ENCODE measurements at places on chromosomes 7 and 10. TPM values are rescaled to one million over a fixed set of nuclear protein-coding genes. Genes with fewer than 3 reads are reported as not detected.

The SLC16A12 gene
- 0.66 TPM for total RNA-seq

The RBM20 gene
- 0.13 TPM for total RNA-seq

The PTEN gene
- 77.5 TPM for total RNA-seq

The C7orf33 gene
- total RNA-seq, result not detected

The SPDYE8 gene
- total RNA-seq, result not detected

The KNDC1 gene
- total RNA-seq, result not detected

The VSTM2A gene
- not detected for total RNA-seq

The OR6B1 gene
- total RNA-seq, result not detected

The SPAG6 gene
- not detected for total RNA-seq

The TFEC gene
- 15.4 TPM for total RNA-seq

DNA sequence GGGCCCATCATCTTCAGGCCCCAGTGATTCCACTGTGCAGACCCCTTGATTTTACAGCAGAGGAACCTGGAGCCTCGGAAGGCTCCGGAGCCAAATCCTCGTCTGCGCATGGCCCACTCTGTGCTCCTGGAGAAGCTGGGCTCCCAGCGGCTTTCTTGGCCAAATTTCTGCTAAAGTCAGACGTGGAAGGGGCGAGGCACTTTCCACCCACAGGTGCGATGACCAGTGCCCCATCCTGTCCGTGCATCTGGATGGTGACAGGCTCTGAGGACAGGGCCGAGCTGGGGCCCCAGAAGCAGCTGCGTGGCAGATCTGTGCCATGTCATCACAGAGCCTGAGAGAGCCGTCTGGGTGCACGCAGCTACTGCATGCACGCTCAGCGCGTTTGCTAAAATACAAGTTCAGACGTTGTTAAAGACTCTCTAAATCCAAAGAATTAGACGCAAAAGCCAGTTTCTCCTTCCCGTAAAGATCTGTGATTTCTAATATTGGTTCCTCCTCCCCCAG, 57.2 kb downstream of the JAKMIP3 start:
- no peak for DNase-seq

DNA sequence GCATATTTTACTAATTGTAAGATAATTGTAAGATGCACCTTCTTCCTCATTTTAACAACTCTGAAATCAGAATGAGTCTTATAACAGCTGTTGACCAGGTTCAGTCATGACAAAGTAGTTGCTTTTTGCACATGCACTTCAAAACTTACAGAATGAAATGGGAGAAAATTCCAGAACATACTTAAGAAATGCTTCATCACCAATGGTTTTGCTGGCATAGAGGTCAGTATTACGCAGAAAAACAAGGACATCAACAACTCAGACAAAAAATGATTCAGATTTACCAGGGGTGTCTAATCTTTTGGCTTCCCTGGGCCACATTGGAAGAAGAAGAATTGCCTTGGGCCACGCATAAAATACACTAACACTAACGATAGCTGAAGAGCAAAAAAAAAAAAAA, 13.3 kb downstream of the COL28A1 start:
- no peak for DNase-seq

- DNase-seq, result no peak
Observed at GRCh38 chr10:13066527-13066926, 33.4 kb upstream of the OPTN start.

- no peak for DNase-seq
Observed at GRCh38 chr7:158536871-158537515, 50.6 kb downstream of the PTPRN2 start.

- DNase-seq, result no peak
Observed at GRCh38 chr10:103967448-103968071, 620 bp downstream of the SLK start.

DNA sequence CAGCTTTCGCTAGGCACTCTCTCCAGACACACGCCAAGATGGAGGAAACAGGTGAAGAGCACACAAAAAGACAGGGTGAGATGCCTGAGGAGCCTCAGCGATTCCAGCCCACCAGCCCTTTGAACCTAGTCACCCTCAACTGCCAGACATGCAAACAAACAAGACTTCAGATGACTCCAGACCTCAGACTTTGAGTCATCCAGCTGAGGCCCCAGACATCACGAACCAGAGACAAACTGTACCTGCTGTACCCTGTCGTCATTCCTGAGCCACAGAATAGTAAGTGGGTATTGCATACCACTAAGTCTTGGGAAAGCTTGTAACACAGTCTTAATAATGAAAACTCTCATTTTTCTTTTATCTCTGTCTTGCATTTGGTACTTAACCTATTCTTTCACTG, 126.6 kb upstream of the LSM8 start:
- DNase-seq, result no peak

GRCh38 chr10:124465777-124466488, 4.3 kb downstream of the LHPP start:
- no peak for DNase-seq

DNA sequence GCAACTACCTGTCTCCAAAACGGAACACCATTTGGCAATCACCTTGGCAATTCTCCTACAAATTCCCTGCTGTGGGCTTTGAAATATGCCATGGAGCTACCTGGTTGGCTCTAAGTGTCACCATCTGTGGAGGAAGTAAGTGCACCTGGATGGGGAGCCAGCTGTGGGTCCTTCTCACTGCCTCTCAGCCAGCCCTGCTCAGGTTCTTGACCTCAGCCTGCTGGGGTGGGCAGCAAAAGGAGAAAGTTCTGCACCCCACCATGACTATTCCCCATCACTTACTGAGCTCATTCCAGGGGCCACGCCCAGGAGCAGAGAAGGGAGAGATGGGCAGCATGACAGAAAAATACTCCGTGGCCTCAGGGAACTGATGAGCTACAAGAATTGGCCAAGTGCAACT, 158.7 kb downstream of the TNS3 start:
- DNase-seq, result no peak

- DNase-seq, result no peak
Observed at GRCh38 chr10:100621360-100622205, 85.8 kb downstream of the HIF1AN start.

GRCh38 chr10:30185341-30185740, 126.0 kb upstream of the JCAD start:
- no peak for DNase-seq

- no peak for DNase-seq
Observed at GRCh38 chr7:2242541-2243429, 759 bp downstream of the NUDT1 start.

DNA sequence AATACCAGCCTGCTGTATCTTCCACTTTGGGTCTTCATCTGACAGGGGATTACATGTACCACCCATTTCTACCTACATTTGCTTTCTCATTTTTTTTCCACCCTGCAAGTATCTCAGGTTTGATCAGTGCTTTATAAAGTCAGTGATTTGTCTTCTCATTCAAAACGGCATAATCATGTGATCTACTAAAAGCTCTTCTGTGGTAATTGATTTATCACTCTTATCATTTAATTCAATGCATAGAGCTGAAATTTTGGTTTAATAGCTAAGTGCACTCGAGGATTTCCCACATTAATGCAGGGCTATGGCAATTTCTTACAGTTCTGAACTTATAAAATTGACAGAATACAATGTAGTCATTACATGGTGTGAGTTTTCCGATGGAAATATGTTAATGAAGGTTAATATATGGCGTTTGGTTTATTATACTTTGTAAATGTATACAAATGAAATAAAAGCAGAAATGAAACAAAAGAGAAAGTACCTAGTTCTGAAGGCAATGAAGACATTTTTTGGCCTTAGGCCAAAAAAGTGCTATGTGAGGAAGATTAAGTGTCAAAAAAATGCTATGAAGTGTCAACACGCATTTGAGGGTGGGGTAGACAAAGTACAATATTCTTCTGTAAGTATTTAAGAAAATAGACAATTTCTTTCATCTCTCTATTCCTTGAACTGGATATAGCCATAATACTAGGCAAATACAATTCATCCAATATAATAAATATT, 457.3 kb downstream of the ETV1 start:
- DNase-seq, result no peak

- no peak for DNase-seq
Observed at GRCh38 chr10:71372882-71373495, 23.7 kb upstream of the CDH23 start.

DNA sequence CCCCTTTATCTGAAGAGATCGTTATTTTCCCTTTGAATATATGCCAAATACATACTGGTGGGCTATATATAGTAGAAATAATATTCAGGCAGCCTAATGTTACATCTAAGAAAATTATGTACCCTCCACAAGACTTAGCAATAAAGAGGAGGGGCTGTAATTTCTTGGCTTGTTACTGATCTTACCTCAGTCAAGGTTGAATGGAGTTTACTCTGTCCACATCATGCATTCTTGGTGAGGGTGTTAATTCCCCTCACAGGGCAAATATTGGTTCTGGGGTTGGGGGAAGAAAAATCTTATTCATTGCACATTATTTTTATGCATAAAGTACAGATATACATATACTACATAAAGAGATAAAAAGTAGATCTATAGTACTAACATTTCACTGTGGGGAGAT, 145.8 kb upstream of the ANK3 start:
- DNase-seq, result no peak

- no peak for DNase-seq
Observed at GRCh38 chr7:98997846-98998245, 119.5 kb downstream of the TRRAP start.

- DNase-seq, result no peak
Observed at GRCh38 chr7:91691865-91692264, 188.6 kb downstream of the MTERF1 start.

GRCh38 chr10:6108631-6109443, 20.0 kb downstream of the RBM17 start:
- DNase-seq, result no peak

- no peak for DNase-seq
Observed at GRCh38 chr7:128955981-128956380, 18.3 kb downstream of the IRF5 start.

DNA sequence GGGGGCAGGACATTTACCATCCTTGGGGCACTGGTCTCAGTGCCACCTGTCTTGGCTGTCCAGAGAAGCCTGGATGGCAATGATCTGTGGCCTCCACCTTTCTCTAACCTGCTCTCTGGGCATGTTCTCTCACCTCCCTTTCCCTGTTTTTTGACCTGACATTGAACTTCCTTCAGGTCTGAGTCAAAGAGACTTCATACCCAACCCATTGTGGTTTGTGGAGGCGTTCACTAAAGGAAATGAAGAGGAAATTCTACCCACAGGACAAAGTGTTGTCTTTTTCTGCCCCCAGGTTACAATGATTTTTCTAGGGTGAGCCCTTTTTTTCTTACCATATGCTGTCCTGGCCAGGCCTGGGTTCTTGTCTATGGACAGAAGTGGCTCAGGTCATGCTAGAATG, 76.6 kb downstream of the CYP26A1 start:
- DNase-seq, result no peak

GRCh38 chr10:1635340-1635739, 102.0 kb downstream of the ADARB2 start:
- no peak for DNase-seq

DNA sequence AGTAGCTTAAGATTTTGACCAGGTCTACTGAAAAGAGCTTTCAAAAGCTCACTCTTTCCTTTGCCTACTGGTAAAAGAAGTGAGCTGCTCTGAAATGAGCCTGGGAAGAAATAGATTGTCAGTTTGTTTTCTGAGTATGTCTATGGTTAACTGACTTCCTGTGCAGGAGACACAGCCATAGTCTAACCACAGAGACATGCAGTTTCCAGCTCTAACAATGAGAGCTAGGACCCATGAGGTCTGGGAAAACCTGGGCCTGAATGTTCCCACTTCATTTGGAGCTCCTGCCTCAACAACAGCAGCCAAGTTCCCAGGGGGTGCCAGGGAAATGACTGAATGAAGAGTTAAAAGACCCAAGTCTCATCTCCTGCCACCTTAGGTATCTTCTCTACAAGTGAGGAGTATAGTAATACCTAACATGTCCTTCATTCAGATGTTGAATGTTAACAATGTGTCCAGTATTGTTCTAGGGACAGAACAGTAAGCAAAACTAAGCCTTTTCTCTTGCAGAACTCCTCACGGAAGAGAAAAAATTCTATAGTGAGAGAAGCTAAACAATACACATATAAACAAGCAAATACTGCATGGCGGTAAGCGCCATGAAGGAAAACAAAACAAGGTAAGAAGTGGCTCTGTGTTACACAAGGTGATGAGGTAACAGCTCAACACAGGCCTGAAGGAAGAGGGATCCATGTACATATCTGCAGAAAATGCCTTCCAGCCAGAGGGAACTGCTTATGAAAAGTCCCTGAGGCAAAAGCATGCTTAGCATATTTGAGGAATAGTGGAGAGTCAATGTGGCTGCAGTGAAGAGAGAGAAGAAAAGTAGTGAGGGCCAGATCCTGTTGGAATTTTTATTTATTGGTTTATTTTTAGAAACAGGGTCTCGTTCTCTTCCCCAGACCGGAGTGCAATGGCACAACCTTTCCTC, 26.4 kb upstream of the ANKRD1 start:
- DNase-seq, result no peak

- DNase-seq, result no peak
Observed at GRCh38 chr10:114157912-114158311, 16.1 kb downstream of the CCDC186 start.

DNA sequence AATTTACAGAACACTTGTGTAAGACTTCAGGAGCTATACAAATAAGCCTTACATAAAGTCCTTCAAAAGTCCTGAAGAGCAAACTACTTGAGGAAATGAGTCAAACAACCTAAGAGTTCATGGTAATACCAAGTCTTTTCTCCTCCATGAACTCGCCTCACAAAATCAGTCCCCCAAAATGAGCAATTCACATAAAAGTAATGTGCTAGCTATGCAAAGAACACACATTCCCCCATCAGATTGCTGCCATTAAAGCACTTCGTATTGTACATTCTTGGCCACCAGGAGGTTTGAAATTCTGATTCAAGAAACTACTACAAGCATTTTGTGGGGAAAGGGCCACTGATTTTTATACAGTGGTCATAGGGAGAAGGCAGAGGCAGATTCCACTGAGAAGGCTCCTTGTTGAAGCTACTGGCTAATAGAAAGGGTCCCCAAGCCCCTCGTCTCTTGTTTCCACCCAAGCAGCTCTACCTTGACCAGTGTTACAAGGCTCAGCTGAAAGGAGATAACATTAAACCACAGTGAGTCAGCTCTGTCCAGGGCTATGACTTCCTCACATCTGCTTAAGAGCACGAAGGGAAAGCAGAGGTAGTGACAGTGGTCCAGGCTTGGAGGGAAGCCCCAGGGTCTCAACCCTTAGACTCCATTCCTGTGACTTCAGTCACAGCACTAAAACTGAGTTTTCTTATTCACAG, 115.2 kb upstream of the CDK1 start:
- no peak for DNase-seq

DNA sequence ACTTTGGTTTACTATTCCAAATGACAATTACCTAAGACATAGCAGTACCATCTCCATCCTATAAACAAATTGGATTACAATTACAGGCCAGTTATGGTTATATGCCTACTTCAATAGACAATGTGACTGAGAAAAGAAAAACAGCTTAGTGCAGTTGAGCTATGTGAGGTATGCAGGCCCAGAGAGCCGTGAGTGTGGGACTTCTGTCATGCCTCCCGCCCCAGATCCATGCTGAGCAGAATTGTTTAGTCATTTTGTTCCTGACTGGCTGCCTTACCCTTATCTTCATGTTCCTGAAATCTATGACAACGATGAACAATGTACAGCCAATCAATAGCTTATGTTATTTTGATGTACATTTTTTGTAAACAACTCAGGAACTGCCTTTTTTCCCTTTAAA, 21.7 kb downstream of the LARP4B start:
- DNase-seq, result no peak

GRCh38 chr7:69906283-69906995, 308.2 kb downstream of the AUTS2 start:
- DNase-seq, result no peak
